Stimulated activated CD4-positive, alpha-beta T cell treated with anti-CD3 and anti-CD28 coated beads, Interleukin-1b, Interleukin-23, amount 100 ng/mL, for 1 hour (primary cell): ENCODE measurements at places on chromosomes 11 and 22.

DNA sequence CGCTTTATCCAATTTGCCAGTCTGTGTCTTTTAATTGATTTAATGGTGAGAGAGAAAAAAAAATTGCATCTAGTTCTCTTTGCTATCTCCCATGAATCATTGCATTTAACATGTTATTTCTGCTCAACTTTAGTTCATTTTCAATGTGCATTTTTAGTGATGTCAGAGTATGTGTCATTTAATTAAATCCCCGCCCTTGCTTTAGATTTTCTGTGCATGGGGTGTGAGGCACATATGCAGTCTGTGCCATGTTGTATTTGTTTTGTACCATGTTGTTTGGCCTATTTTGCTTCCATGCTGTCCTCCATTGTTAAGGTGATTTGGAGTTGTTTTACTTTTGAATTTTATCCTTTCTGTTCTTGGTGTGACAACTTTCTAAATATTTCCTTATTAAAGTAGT, 8.3 kb upstream of the NCR3LG1 start:
- DNase-seq, result no peak

DNA sequence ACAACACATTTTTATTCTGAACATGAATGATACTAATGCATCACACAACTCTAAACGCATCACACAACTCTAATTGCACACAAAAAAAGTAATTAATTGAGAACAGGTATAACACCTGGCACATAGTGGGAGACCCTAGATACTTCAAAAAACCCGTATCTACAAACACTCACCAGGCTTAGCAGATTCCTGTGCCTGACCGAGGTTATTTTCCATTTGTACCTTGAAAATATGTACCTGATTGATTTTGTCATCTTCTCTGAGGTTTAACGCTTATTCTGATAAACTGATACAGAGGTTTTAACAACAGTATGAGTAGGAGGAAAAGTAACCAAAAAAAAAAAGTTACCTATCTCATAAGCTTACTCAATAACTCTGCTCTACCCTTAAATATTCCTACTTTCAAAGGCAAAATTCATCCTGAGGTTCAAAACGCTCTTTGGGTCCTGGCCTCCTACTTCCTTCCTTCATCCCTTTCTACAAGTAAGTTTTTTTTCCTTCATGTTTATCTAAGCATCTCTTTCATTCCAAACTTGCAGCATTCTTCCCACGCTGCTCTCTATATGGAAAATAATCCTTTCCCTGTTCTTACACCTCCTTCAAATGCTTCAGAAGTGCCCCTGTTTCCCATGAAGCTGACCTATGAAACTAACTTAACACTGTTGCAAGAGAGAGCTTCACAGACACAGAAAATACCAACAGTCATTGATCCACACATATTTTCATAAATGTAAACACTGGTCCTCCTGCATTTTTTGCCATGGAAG, 73.3 kb downstream of the ETS1 start:
- DNase-seq, result no peak

- DNase-seq, result no peak
Measured at GRCh38 chr22:21446128-21446826, 20.9 kb upstream of the TMEM191C start.

GRCh38 chr11:115941044-115941443, 436.8 kb upstream of the CADM1 start:
- DNase-seq, result no peak

GRCh38 chr11:84720706-84721402, 906.3 kb downstream of the DLG2 start:
- DNase-seq, result no peak

DNA sequence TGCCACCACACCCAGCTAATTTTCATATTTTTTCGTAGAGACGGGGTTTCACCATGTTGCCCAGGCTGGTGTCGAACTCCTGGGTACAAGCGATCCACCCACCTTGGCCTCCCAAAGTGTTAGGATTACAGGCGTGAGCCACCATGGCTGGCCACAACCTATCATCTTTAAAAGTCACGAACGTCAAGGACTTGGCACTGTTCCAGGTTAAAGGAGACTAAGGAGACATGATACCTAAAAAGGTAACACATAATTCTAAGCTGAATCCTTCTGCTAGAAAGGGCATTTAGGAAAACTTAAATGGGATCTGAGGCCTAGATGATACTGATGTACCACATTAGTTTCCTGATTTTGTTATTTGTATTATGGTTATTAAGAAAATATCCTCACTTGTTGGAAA, 43.3 kb upstream of the SYT9 start:
- no peak for DNase-seq

GRCh38 chr11:88307749-88308425, 29.6 kb downstream of the CTSC start:
- DNase-seq, result no peak

GRCh38 chr22:31148953-31149627, 8.8 kb upstream of the PLA2G3 start:
- no peak for DNase-seq

- DNase-seq, result no peak
Measured at GRCh38 chr11:67996051-67996450, 7.8 kb downstream of the UNC93B1 start.

GRCh38 chr22:30968924-30969531, at the start of gene TUG1:
Gene TUG1 (plus strand): TSS chr22:30969265.
- DNase-seq, result peak; percentile 94

GRCh38 chr11:11733246-11733747, 108.5 kb upstream of the USP47 start:
- no peak for DNase-seq

DNA sequence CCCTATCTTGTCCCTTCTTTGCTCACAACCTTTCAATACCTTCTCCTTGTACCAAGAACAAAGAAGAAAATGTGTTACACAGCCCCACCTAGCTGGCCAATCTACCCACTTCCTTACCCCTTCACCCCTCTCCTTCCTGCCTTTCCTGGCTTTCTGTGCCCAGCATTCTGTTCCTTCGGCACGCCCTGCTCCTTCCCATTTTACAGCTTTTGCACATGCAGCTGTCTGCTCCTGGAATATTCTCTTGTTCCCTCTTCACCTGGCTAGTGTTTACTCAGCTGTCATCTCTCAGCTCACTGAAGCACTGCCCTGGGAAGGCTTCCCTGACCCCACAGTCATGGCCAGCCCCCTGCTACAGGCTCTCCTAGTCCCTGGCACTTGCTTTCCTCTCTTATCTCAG, 30.7 kb downstream of the SERPINH1 start:
- no peak for DNase-seq

GRCh38 chr11:77253690-77254089, 47.8 kb downstream of the GDPD4 start:
- no peak for DNase-seq

DNA sequence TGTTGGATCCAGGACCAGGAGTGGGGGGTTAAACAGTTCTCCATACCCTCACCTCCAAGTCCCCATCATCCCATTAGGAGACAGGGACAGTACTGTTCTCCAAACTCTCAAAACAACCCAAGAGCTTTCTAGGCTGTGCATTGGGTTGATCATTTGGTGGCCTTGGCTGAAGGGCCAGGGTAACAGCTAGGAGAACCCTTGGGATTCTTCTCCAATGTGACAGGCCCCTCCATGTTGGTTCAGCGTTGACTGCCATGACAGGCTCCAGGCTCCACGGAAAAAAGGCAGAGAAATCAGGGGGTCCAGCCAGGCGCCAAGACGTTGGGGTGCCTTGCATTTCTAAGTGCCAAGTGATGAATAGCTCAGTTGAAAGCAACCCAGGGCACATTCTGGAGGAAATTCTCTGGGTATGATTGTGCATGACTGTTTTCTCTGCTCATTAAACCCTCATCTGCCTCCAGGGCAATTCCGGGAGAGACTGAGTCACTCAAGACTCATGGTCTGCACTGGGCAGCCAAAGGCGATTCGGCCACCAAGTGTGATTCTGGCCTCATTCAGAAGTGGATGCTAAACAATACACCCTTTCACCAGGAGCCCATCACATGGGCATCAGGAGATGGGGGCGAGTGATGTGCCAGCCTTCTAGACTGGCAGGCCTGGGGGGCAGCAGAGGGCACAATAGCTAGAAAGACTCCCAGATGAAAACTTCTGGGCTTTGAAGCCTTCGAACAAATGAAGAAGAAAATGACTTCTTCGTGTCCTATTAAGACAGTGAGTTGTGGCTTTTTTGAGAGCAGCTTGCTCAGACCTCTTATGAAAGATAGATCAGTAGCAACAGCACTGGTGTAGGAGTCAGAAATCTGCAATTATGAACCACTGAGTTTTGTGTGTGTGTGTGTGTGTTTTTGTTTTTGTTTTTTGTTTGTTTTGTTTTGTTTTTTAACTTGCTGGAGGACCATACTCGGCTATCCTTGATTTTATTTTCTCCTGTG, 27.7 kb downstream of the CD44 start:
- DNase-seq, result no peak

DNA sequence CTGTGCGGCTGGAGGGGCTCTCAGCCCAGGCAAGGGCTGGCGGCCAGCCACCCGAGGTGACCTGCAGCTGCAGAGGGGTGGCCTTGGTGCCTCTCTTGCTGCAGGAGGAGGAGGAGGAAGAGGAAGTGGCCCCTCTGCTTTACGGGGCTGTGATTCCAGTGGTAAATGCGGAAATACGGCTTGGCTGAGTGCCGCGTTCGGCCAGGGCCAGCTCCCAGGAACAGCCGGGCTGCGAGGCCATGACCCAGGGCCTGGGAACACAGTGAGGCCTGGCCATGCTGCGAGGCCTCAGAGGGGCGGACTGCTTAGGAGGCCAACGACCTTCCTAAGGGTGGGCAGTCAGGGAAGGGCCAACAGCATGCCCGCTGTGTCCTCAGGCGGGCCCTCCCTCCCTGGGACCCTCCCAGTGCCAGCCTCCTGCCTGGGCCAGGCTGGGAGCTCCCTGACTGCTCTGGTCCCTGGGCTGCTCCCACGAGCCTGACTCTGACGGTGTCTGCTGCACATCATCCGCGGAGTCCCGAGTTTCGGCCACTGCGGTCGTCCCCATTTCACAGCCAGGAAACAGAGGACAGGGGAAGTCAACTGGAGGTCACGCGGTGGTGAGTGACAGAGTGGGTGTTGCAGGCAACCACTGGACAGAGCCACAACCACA, 20.8 kb upstream of the PPARA start:
- DNase-seq, result no peak

DNA sequence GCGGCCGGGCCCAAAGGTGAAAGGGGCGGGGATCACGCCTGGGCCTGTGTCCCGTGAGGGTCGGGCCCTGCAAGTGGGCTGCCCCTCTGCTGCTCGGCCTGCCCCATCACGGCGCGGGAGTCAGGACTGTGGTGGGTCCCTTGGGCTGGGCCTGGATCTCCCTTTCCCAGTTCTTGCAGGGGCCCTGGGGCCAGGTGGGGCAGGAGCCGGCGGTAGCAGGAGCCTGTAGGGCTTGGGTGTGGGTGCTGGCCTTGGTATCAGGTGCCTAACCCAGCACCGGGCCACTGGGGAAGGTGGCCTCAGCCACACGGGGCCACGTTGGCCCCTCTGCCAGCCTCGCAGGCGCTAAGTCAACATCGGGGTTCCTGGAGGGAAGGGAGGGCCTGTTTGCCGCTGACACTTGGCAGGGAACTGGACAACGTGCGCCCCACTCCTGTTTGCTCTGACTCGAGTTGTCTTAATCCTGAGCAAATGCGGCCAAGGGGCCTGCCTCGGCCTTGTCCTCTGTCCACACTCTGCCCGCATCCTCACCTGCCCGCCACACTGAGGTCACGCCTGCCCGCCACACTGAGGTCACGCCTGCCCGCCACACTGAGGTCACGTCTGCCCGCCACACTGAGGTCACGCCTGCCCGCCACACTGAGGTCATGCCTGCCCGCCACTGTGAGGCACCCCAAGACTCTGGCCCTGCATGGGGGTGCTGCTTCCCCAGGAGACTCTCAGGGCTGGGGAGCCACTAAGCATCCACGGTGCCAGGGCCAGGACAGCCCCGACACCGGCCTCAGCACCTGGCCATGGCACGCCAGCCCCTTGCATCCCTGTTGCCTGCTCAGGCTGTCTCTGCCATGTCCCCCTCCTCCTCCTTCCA, 14.2 kb upstream of the MUC5B start:
- DNase-seq, result no peak

DNA sequence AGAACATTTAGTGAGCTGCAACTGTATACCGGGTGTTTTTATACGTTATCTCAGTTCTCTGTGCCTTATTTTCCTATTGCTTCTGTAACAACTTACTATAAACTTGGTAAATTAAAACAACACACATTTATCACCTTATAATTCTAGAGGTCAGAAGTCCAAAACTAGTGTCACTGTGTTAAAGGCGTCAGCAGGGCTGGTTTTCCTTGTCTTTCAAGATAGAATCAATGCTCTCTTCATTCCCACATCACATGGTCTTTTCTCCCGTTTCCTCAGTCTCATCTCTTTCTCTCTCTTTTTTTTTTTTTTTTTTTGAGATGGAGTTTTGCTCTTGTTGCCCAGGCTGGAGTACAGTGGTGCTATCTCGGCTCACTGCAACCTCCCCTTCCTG, 36.1 kb downstream of the MB start:
- DNase-seq, result no peak

- DNase-seq, result no peak
Measured at GRCh38 chr11:132504501-132505041, 1027.7 kb downstream of the OPCML start.
